ENCODE measurements at places on chromosomes 4 and X.

GRCh38 chr4:153151535-153152455 is 52.4 kb upstream of the TRIM2 start:
- DNase-seq: no peak

- no peak for DNase-seq
Measured at GRCh38 chr4:79044141-79044659, 105.0 kb upstream of the PAQR3 start.

- DNase-seq: no peak
Measured at GRCh38 chrX:16368696-16369095, 201.4 kb downstream of the MAGEB17 start.

DNA sequence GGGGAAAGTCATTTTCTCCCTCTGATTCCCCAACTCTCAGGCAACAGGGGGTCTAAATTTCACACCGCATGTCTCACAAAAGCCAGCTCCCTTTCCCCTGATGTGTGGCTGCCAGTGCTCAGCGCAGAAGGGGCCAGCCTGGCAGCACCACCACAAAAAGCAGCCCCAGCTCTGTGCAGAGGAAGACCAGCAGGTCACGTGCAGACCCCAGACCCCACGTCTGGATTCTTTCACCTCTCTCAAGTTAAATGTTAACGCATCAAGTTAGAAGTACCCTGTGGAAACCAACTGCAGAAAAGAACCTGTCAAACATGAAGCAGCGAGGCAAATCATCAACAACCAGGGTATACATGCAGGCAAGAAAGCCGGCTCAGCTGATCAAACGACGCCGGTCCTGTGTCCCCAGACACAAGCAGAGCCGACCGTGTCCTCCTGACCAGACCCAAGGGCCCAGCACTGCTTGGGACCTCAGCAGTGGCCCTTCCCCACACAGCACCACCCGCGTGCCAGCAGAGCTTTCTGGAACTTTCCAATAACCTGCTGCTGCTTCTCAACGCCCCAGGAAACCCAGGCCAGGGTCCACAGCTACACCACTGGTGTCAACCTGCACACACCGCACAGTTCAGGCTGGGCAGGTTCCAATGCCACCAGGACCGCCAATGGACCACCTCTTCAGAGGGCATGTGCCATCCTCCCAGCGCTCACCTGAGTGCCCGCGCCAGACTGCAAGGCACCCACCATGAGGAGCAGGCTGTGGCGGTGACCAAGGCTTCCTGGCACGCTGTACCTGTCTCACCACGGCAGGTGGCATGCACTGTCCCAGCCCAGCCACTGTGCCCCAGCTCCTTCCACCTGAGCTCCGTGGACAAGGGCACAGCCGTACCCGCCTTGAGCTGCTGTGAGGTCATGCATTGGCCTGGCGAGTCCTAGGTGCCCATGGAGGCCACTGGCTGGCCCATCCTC is 4.0 kb downstream of the LRPAP1 start:
- DNase-seq: no peak

GRCh38 chr4:51960486-51960885 is 59.7 kb downstream of the LRRC66 start:
- DNase-seq: no peak

- no peak for DNase-seq
Measured at GRCh38 chr4:53919535-53919934, 144.9 kb downstream of the CHIC2 start.

DNA sequence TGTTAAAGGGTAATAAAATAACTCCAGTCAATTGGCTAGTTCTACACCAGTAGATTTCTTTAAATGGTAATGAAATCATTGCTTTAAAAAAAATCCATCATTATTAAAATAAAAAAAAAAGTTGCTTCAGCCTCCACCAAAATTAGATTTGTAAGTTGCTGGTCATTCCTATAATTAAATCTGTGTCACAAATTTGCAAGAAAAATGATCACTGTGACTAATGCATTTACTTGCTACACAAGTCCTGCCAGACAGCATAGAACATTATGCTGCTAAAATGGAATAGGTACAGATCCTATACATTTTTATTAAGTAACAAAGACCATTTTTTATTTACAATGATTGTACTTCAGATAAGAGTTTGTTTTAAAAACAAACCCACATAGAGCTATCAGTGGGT is 85.8 kb downstream of the SLC10A7 start:
- no peak for DNase-seq

DNA sequence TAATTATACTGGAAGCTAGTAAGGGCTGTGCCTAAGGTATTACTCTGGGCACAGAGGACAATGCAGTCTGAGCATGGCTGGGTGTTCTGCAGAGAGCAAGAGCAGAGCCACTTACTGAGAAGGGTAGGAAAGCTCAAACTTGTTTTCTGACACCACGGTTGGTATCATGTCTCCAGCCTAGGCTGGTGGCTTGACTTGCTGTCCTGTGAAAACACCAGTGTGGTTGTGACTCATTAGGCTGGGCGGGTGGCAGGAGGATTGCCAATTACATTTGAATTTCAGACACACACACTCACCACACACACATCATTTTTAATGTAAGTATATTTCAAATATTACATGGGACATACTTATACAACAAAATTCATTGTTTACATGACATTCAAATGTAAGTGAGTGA is 19.7 kb upstream of the MTM1 start:
- no peak for DNase-seq

DNA sequence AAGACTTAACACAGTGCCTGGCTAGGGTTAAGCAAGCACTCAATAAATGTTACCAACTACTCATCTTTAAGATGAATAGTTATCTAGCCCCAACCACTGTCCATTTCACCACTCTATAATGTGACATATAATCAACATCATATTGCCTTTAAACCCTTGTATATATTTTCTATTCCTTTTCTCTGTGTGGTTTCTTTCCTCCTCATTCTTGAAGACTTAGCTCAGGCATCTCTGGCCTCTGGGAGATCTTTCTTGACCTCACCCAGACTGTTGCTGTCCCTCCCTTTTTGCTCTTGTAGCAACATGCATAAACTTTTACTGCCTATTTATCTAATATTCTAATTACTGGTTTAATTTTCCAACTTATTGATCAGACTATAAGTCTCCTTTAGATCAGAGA is 249.9 kb upstream of the MAB21L2 start:
- DNase-seq: no peak

Data from activated naive CD4-positive, alpha-beta T cell (primary cell).